Stimulated activated naive B cell treated with anti-CD40 and anti-IgM and Interleukin-4, amounts not matched to agents 10 μg/mL and 1 μg/mL and 100 μg/mL, for 72 hours (primary cell): ENCODE measurements at places on chromosomes 16 and 17.
A peak's percentile ranks its signal among the peaks of the same experiment; 100 is the strongest.

DNA sequence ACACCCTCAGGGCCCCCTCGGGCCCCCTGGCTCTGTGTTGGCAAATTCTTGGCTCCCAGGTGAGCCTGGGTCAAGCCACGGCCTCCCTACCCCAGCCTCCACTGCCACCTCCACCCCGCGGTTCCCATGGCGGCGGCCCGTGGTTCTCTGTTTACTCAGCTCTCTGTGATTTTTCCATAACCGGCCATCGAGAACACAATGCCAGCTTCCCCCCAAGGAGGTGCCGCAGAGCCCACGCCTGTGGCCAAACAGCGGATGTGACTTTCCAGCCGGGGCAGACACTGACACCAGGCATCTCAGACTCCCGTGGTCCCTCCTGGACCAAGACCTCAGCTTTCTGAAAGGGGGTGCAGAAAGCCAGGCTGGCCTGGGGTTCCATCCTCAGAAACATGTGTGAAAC lies 21.6 kb upstream of the ATP2A3 start:
- no peaks in the 10 kb centered on the region for H3K36me3 ChIP-seq
- no peak overlapping the region for H3K27ac ChIP-seq
- H3K27me3 ChIP-seq, result no peaks in the 10 kb centered on the region
- H3K4me3 ChIP-seq, result no peak overlapping the region

GRCh38 chr17:50150354-50151040 lies at the start of gene PPP1R9B:
Gene PPP1R9B (minus strand): TSS chr17:50150677. CDS start chr17:50150513, 164 bp downstream.
- peak within 1 kb of the TSS; percentile 97 for H3K27ac ChIP-seq
- DNase-seq, result no peak
- peak within 1 kb of the TSS; percentile 100 for H3K4me3 ChIP-seq
- peaks cover 30% of the 10 kb centered on the region for H3K36me3 ChIP-seq
- peaks cover 30% of the 10 kb centered on the region for H3K4me1 ChIP-seq

DNA sequence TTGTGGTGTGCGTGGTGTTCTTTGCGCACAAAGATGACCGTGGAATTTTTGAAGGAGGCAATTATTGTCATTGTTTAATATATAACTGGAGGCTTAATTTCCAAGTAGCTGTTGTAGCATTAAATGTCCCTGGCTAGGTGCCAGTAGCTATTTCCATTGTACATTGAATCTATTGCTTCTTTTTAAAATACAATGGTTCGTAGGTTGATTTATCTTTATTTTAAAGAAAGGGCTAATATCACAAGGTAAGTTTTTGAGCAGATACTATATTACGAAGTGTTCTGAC lies 127.1 kb downstream of the RPTOR start:
- H3K4me3 ChIP-seq, result no peak overlapping the region
- DNase-seq, result no peak
- H3K36me3 ChIP-seq, result peaks cover 26% of the 10 kb centered on the region
- H3K27ac ChIP-seq, result no peak overlapping the region
- H3K27me3 ChIP-seq, result no peaks in the 10 kb centered on the region
- H3K4me1 ChIP-seq, result peaks cover 39% of the 10 kb centered on the region

GRCh38 chr16:50083996-50084395 lies 18.2 kb downstream of the HEATR3 start:
- no peaks in the 10 kb centered on the region for H3K27me3 ChIP-seq
- no peak overlapping the region for H3K27ac ChIP-seq
- H3K36me3 ChIP-seq, result peaks cover 46% of the 10 kb centered on the region
- H3K4me3 ChIP-seq, result no peak overlapping the region
- no peak for DNase-seq

DNA sequence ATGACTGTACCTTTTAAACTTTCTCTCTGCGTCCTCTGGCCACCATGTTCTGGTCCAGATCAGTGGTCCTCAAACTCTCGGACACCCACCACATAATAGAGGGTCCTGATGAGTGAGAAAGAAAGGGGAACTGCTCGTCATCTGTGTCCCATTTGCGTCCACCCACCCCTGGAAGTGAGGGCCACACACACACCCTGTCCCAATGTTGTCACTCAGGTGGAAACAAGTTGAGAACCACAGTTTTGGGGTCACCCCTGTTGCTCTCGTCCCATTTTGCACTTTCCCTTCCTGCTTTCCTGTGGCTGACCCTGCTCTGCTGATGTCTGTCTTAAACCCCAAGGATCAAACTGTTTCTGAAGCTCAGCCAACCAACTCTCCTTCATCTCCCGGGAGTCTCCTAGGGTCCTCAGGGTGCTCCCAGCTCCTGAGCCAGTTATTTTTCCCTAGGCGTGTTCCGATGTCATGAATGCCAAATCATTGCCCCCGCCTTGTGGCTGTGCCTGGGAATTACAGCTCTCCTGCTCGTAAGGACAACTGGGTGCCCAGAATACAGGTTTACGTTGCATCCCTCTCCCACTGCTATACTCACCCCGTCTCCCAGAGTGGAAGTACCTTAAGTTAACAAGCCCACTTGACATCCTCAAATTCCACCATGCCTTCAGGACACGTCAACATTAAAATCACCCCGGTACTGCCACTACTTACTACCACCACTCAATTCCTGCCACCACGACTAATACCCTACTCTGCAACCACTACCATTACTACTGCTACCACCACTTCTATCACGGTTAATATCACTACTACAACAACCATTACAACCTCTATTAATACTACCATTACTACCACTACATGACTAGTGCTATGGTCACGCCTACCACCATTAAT lies 26.0 kb upstream of the HNF1B start:
- no peak for DNase-seq
- H3K27me3 ChIP-seq, result peaks cover 3% of the 10 kb centered on the region
- H3K36me3 ChIP-seq, result peaks cover 9% of the 10 kb centered on the region
- peak overlapping the region; percentile 12 for H3K4me3 ChIP-seq

DNA sequence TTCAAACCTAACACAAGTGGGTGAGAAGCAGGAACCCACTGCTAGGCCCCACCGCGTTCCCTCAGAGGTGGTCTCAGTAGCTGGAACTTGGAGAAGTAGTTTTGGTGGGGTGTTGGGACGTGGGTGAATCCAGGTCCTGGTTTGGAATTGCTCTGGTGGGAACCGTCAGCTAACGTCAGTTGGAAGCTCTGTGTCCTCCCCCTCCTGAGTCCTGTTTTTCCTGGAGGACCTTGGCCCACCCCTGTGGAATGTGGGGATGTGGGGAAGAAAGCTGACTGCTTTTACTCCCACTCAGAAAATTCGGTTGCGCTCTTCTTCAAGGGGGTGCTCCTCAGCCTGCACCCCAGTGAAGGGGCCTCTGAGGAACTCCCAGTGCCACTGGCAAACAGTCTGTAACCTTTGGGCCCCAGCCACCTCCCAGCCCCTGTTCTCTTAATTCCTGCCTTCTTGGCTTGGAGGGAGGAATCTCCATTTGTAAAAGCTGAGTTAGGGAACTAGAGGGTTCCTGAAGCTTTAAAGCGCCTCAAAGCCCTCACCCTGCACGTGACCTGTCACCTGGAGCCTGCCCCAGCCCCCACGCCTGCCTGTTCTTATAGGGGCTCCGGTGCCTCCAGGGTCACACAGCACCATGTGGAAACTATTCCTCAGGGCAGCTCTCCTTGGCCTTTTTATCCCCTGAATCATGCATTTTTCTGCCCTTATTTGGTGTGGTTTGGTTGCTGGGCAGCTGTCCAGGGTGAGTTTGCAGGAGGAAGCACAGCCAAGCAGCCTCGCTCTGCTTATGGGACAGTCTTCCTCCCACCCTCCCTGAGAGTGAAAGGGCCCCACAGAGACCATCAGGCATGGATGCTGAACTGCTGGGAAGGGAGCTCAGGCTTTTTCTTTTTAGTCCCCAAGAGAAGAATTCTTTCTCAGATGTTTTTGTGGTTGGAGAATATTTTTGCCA lies 16.2 kb upstream of the NAGLU start:
- H3K27ac ChIP-seq, result peak overlapping the region; percentile 77
- H3K4me3 ChIP-seq, result no peak overlapping the region
- no peaks in the 10 kb centered on the region for H3K27me3 ChIP-seq
- peaks cover 54% of the 10 kb centered on the region for H3K36me3 ChIP-seq
- peaks cover 5% of the 10 kb centered on the region for H3K4me1 ChIP-seq

GRCh38 chr16:89024546-89025060 lies 47.6 kb upstream of the CBFA2T3 start:
- no peak overlapping the region for H3K4me3 ChIP-seq
- DNase-seq, result no peak
- no peak overlapping the region for H3K27ac ChIP-seq
- H3K36me3 ChIP-seq, result peaks cover 4% of the 10 kb centered on the region
- H3K4me1 ChIP-seq, result peaks cover 3% of the 10 kb centered on the region

DNA sequence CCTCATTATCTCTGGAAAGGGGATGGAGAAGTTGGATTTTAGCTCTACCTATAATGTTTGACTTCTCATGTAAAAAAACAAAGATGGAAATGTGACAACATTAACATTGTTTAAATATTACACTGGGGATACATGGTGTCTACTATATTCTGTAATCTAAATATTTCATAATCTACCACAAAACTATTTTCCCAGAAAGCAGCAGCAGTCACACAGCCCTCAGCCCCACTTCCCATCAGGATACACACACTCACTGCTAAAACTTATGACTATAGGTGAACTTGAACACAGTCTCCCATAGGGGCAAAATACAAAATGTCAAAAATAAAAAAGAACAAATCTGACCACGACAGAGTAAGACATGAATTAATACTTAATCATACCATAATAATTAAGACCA lies 95.7 kb downstream of the KANSL1 start:
- no peak overlapping the region for H3K4me3 ChIP-seq
- H3K27ac ChIP-seq, result no peak overlapping the region
- no peak for DNase-seq
- no peaks in the 10 kb centered on the region for H3K27me3 ChIP-seq
- H3K4me1 ChIP-seq, result peaks cover 43% of the 10 kb centered on the region
- peaks cover 6% of the 10 kb centered on the region for H3K36me3 ChIP-seq

DNA sequence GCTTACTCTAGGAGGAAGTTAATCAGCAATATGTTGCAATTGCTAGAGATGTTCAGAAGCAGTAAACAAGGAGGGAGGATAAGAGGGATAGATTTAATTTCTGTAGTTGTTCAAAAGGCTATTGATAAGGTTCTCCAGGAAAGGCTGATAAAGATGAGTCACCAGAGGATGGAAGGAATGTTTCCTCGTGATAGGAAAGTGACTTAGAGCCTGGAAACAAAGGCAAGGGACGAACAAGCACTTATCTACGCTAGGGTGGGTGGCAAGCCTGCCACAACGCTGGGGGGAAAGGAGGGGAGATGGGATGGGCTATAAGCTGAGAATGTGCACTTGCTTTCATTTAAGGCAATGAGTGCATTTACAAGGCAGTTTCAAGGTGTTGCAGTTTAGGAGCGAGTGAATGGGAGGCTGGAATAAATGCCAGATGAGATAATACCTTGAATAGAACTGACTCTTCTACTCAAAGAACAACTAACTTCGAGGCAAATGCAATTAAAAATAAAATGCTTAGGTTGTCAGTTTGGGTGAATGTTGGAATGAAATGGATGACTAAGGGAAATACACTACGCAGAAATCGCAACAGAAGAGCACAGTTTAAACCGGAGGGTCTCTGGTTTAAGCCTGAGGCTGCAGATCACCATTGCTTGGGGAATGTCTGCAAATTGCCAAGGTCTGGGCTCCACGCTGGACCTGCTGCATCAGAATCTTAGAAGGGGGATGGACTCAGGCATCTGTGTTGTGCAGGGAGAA lies 76.0 kb upstream of the RBBP6 start:
- no peak overlapping the region for H3K4me3 ChIP-seq
- H3K4me1 ChIP-seq, result no peaks in the 10 kb centered on the region
- no peak for DNase-seq
- H3K27me3 ChIP-seq, result peaks cover 34% of the 10 kb centered on the region

DNA sequence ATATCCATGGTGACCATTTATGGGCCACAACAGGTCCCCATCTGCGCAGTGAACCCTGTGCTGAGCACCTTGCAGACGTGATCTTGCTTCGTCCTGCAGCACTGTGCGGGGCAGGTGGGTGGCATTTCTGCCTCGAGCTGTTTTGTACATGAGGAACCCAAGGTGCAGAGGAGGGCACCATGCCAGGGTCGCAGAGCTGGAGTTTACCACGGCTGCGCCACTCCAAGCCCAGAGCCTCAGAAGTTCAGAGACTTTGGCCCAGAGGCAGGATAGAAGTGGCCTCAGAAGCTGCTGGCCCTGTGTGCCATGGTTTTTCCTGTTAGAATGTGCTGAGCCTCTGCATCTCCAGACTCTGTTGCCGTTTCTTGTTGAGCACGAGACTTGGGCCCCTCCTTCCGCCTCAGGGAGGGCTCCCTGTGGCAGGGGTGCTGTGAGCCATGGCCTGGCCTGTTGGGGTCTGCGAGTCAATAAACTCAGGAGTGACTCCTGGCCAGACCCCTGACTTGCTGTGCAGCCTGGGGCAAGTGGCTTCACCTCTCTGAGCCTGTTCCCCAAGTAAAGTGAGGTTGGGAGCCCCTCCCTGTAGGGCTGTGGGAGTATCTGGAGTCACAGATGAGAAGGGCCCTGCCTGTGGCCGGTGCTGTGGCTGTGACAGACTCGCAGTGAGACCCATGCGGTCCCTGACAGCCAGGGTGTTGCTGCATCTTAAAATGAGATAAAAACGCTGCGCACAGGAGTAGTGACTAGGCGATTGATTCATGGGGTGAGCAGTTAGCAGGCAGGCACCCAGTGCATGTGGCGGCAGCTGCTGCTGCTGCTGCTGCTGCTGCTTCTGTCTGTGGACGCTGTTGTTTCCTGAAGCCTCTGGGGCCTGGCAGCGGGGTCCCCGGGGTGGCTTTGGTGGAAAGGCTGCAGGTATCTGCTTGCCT lies 11.8 kb downstream of the MAP2K3 start:
- H3K27ac ChIP-seq, result peak overlapping the region; percentile 60
- peaks cover 43% of the 10 kb centered on the region for H3K36me3 ChIP-seq
- no peak overlapping the region for H3K4me3 ChIP-seq
- H3K27me3 ChIP-seq, result no peaks in the 10 kb centered on the region
- DNase-seq, result no peak
- H3K4me1 ChIP-seq, result peaks cover 20% of the 10 kb centered on the region

GRCh38 chr17:61388561-61389356 lies 10.9 kb upstream of the TBX2 start:
- H3K36me3 ChIP-seq, result peaks cover 4% of the 10 kb centered on the region
- DNase-seq, result no peak
- H3K4me3 ChIP-seq, result no peak overlapping the region

DNA sequence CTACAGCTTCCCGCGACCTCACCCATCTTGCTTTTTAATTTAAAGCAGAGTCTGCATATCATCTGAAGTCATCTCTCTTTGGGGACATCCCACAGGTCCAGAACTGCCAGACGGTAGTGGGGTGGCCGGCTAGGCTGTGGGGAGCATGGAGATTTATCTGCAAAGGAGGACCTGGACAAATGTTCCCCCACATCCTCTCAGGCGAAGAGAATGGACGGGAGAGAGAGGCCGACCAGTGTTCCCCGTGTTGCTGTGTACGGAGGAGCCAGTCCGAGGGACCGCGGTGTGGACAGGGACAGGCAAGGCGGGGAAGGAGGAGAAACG lies 665 bp upstream of the MT1M start:
- H3K27ac ChIP-seq, result peak overlapping the region; percentile 37
- H3K27me3 ChIP-seq, result peaks cover 68% of the 10 kb centered on the region
- H3K4me1 ChIP-seq, result peaks cover 49% of the 10 kb centered on the region
- no peak for DNase-seq
- peak overlapping the region; percentile 82 for H3K4me3 ChIP-seq

DNA sequence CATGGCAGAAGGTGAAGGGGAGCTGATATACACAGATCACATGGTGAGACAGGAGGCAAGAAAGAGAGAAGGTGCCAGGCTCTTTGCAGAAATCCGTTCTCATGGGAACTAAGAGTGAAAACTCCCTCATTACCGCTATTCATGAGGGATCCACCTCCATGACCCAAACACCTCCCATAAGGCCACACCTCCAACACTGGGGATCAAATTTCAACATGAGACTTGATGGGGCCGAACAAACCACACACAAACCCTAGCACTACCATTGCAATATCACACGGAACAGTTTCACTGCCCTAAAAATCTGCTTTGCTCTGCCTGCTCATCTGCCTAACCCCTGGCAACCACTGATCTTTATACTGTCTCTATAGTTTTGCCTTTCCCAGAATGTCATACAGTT lies 34.8 kb downstream of the C17orf67 start:
- no peak overlapping the region for H3K27ac ChIP-seq
- H3K4me3 ChIP-seq, result no peak overlapping the region
- peaks cover 6% of the 10 kb centered on the region for H3K36me3 ChIP-seq
- no peak for DNase-seq
